HAP-1 (cell line): ENCODE measurements at places on chromosomes 5 and 9.

- DNase-seq, result no peak
Observed at GRCh38 chr9:92468206-92468605, 14.1 kb downstream of the ASPN start.

- DNase-seq, result no peak
Observed at GRCh38 chr5:173823721-173824567, 64.2 kb upstream of the CPEB4 start.

GRCh38 chr5:175680020-175680419, 22.1 kb downstream of the HRH2 start:
- no peak for DNase-seq

- no peak for DNase-seq
Observed at GRCh38 chr9:123945532-123945931, 15.6 kb upstream of the DENND1A start.

DNA sequence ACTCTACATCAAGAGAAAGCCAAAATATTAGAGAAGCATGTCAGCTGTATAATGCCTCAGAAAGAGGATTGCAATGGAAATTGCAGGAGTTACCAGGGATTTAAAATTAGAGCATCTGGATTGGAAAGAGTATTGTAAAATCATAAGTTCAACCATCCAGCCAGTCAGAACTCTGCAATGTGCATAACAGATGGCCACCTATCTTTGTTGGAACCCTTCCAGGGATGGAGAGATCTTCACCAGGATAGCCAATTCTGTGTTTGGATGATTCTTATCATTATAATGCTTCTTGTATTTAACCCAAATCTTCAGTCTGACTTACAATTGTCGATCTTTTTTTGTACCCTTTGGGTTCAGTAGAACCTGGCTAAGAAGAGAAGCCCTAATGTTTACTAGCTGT, 164.4 kb downstream of the TLR4 start:
- DNase-seq, result no peak

DNA sequence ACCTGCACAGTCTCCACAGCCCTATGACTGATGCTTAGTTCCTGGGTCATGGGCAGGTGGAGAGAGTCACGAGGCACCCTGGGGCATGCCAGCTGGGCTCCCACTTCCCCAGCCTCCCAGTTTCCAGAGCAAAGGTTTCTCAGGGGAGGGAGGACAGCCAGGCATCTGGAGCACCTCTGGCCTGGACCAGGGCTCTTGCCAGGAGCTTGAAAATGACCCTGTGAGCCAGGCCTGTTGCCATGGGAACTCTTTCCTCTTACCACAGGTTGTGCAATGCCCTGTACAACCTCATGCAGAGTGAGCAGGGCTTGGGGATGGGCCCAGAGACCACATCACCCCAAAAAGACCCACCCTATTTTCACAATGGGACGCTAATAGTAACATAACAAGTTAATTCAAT, 113.1 kb downstream of the PSD2 start:
- DNase-seq, result no peak

GRCh38 chr9:109399258-109399767, 78.5 kb upstream of the EPB41L4B start:
- no peak for DNase-seq

DNA sequence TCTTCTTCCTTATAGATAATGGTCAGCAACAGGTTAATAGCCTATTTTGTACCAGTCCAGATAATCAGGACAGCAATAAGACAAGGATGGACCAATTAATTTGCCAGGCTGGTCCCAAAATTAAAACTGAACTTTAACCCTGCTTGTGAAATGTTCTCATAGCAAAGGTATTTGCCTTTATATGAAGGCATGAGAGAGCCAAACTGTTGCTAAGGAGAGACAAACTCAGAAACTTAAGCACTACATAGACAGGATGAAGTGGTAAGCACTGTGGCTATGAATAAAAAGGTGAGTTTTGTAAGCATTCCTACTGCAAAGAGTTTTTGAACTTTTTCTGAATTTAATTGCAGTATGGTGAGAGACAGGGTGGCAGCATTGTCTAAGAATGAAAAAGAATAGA, 174.7 kb upstream of the PPP1R2B start:
- no peak for DNase-seq

GRCh38 chr9:116817762-116818161, 130.7 kb downstream of the TRIM32 start:
- no peak for DNase-seq
